ENCODE measurements at places on chromosomes 12 and 14.
A peak's percentile ranks its signal among the peaks of the same experiment; 100 is the strongest.

- H3K27ac ChIP-seq = no peak overlapping the region
- H3K36me3 ChIP-seq = no peaks in the 10 kb centered on the region
- no peaks in the 10 kb centered on the region for H3K27me3 ChIP-seq
- no peak overlapping the region for H3K4me3 ChIP-seq
- no peak for DNase-seq
- no peaks in the 10 kb centered on the region for H3K4me1 ChIP-seq
Measured at GRCh38 chr12:85979641-85980040, 105.5 kb downstream of the NTS start.

- DNase-seq = no peak
- H3K27me3 ChIP-seq = no peaks in the 10 kb centered on the region
- peaks cover 4% of the 10 kb centered on the region for H3K36me3 ChIP-seq
- peak overlapping the region; percentile 87 for H3K4me3 ChIP-seq
Measured at GRCh38 chr14:96503306-96503679, 1.1 kb downstream of the PAPOLA start.

DNA sequence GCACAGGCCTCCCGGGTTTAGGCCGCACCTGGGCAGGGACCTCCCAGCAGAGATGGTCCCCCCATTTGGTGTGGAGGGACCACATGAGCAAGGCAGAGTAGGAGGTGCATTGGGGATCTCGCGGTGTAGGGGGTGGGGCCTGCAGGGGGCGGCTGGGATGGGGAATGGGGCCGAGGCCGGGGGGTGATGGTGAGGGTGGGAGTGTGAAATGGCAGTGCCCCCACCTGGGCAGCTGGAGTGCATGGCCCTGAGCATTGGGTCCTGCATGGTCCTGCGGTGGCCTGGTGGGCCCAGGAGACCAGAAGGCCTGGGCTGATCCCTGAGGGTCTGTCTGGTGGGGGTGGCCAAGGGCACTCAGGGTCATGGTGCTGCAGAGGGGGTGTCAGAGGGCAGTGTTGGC, 111.8 kb downstream of the KIF26A start:
- no peaks in the 10 kb centered on the region for H3K27me3 ChIP-seq
- DNase-seq = no peak
- H3K4me1 ChIP-seq = no peaks in the 10 kb centered on the region
- no peak overlapping the region for H3K4me3 ChIP-seq
- no peaks in the 10 kb centered on the region for H3K36me3 ChIP-seq
- no peak overlapping the region for H3K27ac ChIP-seq

- no peaks in the 10 kb centered on the region for H3K36me3 ChIP-seq
- H3K4me1 ChIP-seq = no peaks in the 10 kb centered on the region
- no peak for DNase-seq
Measured at GRCh38 chr12:2336409-2336829, 283.6 kb downstream of the CACNA1C start.

DNA sequence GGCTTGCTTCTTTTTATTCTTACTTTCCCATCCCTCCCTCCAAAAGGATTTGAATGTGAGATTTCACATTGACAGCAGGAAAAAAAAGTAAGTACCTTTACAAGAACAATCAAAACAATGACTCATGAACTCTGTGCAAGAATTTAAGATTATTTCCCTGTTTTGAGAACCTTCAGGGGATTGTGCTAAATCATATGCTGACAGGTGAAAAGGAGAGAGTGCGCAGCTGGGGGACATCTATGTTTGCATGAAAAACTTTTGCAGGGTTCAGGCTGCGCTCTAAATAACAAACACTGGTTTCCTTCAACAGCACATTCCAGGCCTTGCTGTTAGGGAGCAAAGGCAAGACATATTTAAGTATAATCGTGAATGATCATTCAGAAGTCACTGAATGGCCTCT, 27.3 kb downstream of the RERG start:
- H3K4me1 ChIP-seq = no peaks in the 10 kb centered on the region
- H3K4me3 ChIP-seq = no peak overlapping the region
- no peaks in the 10 kb centered on the region for H3K36me3 ChIP-seq
- H3K27me3 ChIP-seq = no peaks in the 10 kb centered on the region
- no peak overlapping the region for H3K27ac ChIP-seq

DNA sequence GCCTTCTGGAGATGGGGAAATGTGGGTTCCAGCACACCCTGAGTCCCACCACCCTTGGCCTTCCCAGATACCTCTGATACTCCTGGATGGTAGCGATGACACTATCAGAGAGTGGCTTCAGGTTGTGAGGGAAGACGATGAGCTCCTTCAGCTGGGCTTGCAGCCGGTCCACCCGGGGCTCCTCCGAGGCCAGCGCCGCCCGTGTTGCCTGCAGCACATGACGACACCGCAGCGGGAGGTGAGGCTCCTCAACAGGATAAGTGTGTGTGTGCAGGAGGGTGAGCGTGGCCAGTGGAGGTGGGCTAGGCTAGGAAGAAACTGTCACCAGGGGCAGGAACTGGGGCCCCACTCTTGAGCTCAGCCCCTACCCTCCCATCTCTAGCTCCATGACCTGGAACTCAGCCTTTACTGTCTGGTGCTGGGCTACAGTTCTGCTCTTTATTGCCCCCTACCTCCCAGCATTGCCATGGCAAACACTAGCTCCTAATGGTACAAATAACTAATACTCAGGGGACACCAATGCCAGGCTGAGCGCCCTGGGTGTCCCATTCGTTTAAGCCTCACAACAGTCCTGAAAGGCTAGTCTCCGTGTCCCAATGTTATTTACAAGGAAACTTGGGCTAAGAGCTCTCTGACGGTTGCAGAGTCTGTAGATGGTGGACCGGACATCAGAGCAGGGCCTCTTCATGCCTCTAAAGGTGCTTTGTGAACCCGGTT, 64.1 kb downstream of the SYNE3 start:
- no peak overlapping the region for H3K4me3 ChIP-seq
- no peak overlapping the region for H3K27ac ChIP-seq
- DNase-seq = no peak
- no peaks in the 10 kb centered on the region for H3K4me1 ChIP-seq
- no peaks in the 10 kb centered on the region for H3K36me3 ChIP-seq

GRCh38 chr12:95198914-95199313, 18.4 kb downstream of the FGD6 start:
- peak overlapping the region; percentile 98 for H3K27ac ChIP-seq
- H3K36me3 ChIP-seq = no peaks in the 10 kb centered on the region
- H3K4me1 ChIP-seq = peaks cover 66% of the 10 kb centered on the region
- H3K27me3 ChIP-seq = no peaks in the 10 kb centered on the region
- DNase-seq = no peak

- DNase-seq = no peak
- no peaks in the 10 kb centered on the region for H3K27me3 ChIP-seq
- no peak overlapping the region for H3K27ac ChIP-seq
- no peak overlapping the region for H3K4me3 ChIP-seq
- no peaks in the 10 kb centered on the region for H3K4me1 ChIP-seq
Measured at GRCh38 chr12:69649529-69649928, 38.8 kb upstream of the LRRC10 start.

DNA sequence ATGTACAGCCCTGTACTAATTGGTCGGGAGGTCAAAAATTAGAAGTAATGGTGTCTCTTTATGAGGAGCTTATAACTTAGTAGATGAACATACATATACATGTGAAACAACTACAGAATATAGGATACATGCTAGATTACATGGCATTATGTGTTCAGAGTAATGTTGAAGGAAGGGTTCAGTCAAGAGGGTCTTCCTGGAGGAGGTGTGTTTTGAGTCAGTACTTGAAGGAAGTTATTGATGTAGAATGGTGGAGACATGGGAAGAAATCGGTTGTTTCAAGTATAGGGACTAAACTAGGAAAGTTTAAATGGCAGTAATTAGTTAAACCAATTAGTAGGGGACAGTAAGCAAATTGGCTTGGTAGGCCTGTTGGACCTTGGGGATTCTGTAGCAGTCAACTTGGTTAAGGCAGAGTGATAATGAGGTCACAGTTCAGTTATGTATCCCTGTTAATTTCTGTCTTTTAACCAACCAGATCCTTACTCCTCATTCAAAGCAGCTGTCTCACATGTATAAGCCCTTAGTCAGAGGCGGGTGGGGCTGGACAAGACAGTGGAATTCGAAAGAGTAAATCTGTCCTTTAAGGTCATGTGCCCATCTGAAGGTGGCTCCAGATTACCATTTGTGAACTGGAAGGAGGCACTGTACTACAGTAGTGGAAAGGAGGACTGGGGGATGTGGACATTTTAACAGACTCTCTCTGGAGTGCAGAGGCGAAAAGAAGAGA, 3.5 kb upstream of the ANKRD52 start:
- H3K27ac ChIP-seq = no peak overlapping the region
- peaks cover 13% of the 10 kb centered on the region for H3K4me1 ChIP-seq
- peaks cover 3% of the 10 kb centered on the region for H3K36me3 ChIP-seq
- DNase-seq = peak; percentile 75
- H3K4me3 ChIP-seq = no peak overlapping the region

- peak overlapping the region; percentile 36 for H3K4me3 ChIP-seq
- no peaks in the 10 kb centered on the region for H3K27me3 ChIP-seq
- DNase-seq = peak; percentile 80
- H3K36me3 ChIP-seq = no peaks in the 10 kb centered on the region
Measured at GRCh38 chr12:122399592-122400373, 22.7 kb downstream of the CLIP1 start.

DNA sequence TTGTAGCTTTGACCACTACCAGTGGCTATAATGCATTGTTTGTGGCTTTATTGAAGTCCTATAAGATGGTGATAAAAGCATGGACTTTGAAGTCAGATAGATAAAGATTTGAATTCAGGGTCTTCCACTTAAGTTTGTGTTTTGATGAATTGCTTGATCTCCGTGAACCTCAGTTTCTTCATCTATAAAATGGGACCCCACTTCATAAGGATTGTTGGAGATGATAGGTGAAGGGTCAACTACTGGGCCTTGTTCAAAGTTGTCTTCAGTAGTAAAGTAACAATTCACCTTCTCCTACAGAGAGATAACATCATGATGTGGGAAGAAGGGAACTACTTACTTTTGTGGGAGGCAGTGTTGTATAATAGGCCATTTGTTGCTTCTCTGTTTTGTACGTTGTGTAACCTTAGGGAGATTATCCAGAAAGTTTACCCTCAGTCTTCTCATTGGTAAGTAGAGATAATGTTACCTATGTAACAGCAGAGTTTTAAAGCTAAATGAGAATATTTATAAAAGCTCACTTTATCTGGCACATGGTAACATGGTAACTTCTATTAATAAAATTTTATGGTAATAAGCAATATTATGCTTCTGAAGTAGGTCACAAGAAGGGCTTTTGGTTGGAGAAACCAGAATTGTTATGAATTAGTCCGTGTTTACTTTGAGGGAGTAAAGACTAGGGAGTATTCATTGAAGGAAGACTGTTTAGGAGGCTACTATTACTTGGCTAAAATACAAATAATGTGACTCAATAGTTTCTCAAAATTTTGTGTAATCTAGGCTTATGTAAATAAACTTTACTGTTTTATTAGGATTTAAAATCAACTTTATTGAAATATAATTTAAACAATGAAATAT, 15.1 kb downstream of the ADIPOR2 start:
- H3K27ac ChIP-seq = no peak overlapping the region
- no peaks in the 10 kb centered on the region for H3K36me3 ChIP-seq
- H3K4me1 ChIP-seq = peaks cover 11% of the 10 kb centered on the region
- no peak overlapping the region for H3K4me3 ChIP-seq
- no peak for DNase-seq

- H3K27ac ChIP-seq = no peak overlapping the region
- no peaks in the 10 kb centered on the region for H3K4me1 ChIP-seq
- H3K4me3 ChIP-seq = no peak overlapping the region
- H3K36me3 ChIP-seq = no peaks in the 10 kb centered on the region
- H3K27me3 ChIP-seq = no peaks in the 10 kb centered on the region
Measured at GRCh38 chr14:33026850-33027430, 88.3 kb downstream of the NPAS3 start.

DNA sequence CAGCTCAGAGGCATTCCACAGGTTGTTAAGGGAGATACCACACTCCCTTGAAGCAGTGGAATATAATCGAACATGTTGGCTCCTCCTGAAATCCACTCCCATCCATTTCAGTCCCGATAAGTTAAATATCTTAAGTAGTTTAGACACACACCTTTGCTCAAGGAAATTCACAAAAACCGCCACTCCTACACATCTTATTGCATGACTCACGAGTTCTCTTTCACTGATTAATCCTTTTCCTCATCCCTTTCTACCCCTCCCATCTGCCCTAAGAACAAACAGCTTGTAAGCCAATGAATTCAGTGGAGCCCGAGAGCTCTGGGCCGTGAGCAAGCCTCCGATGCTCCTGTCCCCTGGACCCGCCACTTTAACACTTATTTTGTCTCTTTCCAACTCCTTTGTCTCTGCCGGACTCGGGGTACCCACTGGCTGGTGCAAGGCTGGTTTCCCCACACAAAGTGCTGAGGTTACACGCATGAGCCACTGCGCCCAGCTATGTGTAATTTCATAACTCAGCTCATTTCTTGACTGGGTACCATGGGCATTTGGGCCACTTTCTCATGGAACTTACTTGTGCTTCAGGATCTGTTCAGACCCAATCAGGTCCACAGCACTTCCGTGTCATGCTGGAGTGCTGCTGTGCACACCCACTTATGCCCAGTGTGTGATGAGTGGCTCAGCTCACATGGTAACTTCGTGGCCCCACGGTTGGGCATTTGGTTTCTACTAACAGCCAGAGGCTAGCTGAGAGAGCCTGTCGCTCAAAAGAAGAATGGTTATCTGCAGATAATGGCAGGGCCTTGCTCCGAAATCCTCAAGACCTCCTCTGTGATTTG, 171.8 kb upstream of the ALG10B start:
- no peak overlapping the region for H3K27ac ChIP-seq
- H3K4me1 ChIP-seq = no peaks in the 10 kb centered on the region
- no peak overlapping the region for H3K4me3 ChIP-seq
- no peak for DNase-seq

DNA sequence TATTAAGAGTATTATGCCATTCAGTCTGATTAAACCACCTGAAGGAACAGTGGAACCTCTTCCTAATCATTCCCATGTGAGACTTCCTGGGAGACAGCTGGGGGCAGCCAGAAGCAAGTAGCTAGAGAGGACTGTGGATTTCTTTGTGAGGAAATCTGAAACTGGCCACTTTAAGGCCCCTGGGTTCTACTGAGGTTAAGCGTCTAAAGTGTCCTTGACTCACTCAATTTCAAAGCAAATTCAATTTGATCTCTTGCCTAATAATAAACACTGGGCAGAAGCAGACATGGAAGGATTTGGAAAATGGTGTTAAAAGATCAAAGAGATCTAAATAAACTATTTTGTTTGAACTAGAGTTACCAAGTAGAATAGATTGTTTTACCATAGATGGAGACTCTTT, 909.9 kb downstream of the NRXN3 start:
- H3K4me1 ChIP-seq = no peaks in the 10 kb centered on the region
- H3K27me3 ChIP-seq = no peaks in the 10 kb centered on the region

DNA sequence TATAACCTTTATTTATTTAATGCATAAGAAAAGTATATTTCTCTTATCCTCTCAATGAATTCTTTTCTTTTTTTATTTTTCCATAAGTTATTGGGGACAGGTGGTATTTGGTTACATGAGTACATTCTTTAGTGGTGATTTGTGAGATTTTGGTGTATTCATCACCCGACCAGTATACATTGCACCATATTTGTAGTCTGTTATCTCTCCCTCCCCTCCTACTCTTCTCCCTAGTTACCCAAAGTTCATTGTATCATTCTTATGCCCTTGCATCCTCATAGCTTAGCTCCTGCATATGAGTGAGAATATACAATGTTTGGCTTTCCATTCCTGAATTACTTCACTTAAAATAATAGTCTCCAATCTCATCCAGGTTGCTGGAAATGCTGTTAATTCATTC, 1900.0 kb upstream of the SEL1L start:
- no peaks in the 10 kb centered on the region for H3K4me1 ChIP-seq
- H3K27ac ChIP-seq = no peak overlapping the region
- H3K36me3 ChIP-seq = no peaks in the 10 kb centered on the region
- DNase-seq = no peak
- no peaks in the 10 kb centered on the region for H3K27me3 ChIP-seq

- no peak overlapping the region for H3K4me3 ChIP-seq
- H3K27me3 ChIP-seq = no peaks in the 10 kb centered on the region
- no peaks in the 10 kb centered on the region for H3K36me3 ChIP-seq
- H3K27ac ChIP-seq = peak overlapping the region; percentile 72
Measured at GRCh38 chr12:75836533-75836932, 195.0 kb downstream of the PHLDA1 start.
